Anterior cingulate cortex (tissue), 58 donors: ENCODE measurements at places on chromosomes 5 and 9.

GRCh38 chr9:89866701-89867100, 261.9 kb downstream of the GADD45G start:
- DNase-seq = no peak

DNA sequence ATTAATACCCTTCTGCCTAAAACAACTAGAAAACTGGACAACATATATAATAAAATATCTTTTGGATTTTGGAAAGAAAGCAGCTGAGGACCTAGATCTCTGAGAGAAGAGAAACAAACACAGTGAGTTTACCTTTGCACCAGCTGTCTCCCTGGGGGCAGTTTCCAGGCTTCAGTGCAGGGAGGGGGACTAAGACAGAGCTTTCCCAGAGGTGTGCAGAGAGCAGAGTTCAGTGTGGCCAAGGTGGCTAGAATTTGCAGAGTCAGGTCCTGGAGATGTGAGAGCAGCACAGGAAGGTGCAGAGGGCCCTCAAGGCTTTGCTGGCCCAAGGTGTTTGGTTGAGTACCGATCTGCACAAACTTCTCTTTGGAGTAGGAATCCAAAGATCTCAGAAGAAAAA, 26.3 kb upstream of the PTPDC1 start:
- no peak for DNase-seq

GRCh38 chr5:34041247-34041972, 1.6 kb downstream of the C1QTNF3 start:
- DNase-seq = no peak

DNA sequence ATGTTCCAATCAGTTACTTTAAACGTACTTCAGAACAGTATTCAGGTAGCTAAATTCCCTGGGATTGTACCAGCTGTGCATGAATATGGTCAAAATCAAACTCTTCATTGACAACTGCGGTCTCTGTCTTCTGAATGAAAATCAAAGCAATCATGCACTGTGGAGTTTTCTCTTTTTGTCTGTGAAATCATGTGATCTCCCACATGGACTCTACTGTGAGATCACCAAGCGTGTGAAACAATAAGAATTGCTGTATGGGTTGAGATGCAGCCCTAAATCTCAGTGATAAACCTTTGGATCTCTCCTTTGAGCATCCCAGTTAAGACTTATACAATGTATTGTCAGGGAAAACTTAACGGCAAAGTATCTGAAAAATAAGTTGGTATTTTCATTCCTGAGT, 6.1 kb downstream of the NRG2 start:
- DNase-seq = no peak

- no peak for DNase-seq
Measured at GRCh38 chr9:116877072-116877471, 190.0 kb downstream of the TRIM32 start.

GRCh38 chr9:36832164-36832795, 201.8 kb downstream of the PAX5 start:
- no peak for DNase-seq

DNA sequence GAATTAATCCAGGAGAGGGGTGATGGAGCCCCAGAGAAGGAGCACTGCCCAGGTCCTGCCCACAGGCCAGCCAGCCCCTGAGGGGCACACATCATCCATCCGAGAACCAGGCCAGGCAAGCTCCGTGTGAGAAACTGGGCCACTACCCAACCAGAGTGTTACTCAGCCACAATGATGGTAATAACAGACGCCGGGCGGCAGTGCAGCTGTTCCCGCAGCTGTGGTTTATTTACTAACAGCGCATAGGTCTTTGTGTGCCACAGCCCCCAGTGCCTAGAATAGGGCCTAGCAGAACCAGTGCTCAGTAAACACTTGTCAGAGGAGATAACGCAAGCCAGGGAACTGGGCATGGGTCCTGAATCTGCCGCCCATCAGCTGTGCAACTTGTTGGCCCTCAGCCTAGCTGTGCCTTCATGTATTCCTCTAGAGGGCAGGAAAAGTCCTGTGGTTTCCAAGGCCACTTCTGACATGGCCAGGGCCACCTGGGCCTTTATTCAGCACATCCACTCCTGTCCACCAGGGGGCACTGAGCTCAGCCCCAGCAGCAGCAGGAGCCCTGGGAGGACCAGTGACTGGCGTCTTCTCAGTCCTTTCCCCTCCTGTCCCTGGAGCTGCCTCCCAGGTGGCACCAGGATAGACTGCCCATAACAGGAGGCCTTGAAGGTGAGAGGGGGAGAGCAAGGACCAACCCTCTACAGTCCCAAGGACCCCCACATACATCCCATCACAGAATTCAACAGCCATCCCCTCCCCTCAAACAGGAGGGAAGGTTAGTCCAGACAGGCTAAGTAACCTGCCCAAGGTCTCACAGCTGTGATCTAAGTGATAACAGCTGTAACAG, 2.1 kb downstream of the MXD3 start:
- no peak for DNase-seq

DNA sequence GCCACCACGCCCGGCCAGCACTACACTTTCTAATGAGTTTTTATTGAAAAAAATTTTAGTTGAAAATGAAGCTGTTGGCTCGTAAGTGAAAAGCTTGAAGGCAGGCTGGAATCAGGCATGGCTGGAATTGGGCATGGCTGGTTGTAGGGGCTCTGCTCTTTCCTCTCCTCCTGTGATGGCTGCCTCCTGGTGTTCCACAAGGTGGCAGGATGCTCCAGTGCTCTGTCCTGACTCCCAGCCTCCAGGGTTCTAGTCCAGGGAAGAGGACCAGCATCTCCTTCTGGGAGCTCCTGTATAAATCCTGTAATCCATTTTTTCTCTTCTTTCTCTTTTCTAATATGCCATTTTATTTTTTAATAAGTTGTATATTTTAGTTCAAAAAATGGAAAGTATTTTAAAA, 57.2 kb upstream of the DHFR start:
- DNase-seq = no peak
